Activated naive CD4-positive, alpha-beta T cell treated with anti-CD3 and anti-CD28 coated beads for 36 hours (primary cell): ENCODE measurements at places on chromosomes 3 and 15. TPM values are rescaled to one million over a fixed set of nuclear protein-coding genes. Genes with fewer than 3 reads are reported as not detected.

IFT80 gene
- total RNA-seq, result 9.3 TPM

CPA3 gene
- not detected for total RNA-seq

KCNAB1 gene
- not detected for total RNA-seq

SPINT1 gene
- 4.7 TPM for total RNA-seq

TM6SF1 gene
- 1.7 TPM for total RNA-seq

KNL1 gene
- total RNA-seq, result 32.7 TPM

CIAO2A gene
- total RNA-seq, result 105 TPM

WDR72 gene
- total RNA-seq, result not detected

PIGZ gene
- 0.12 TPM for total RNA-seq

SHC4 gene
- 0.21 TPM for total RNA-seq

CYP19A1 gene
- not detected for total RNA-seq

KCNMB3 gene
- 0.29 TPM for total RNA-seq

CIDEC gene
- not detected for total RNA-seq

POMGNT2 gene
- 8.0 TPM for total RNA-seq

MAGEL2 gene
- total RNA-seq, result not detected

- no peak for DNase-seq
These were observed 7.6 kb upstream of the SEMA7A start for GRCh38 chr15:74441248-74441941.

DNA sequence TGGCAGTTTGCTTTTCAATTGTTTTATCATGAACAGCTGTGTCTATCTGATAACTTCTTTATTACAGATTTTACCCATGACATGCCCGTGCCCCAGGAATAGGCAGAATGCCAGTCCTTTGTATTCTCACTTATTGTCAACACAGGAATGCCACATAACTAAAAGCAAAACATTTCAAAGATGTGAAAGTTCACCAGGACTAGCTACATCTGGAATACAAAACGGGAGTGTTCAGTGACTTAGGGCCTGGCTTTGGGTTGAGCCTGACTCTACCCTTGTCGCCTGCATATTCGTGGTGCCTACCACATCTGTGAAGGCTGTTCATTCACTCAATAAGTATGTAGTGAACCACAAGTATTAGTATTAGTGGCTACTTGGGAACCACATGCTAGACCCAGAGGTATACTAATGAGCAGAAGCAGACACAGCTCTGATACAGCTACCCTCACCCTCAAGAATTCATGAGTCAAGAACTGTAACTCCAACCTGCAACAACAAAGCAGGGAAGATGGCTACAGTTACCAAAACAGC is 2.9 kb downstream of the TNFSF10 start:
- DNase-seq, result peak; percentile 60

- DNase-seq, result no peak
These were observed 173.3 kb downstream of the RBMS3 start for GRCh38 chr3:29454161-29454611.

- DNase-seq, result no peak
These were observed 26.0 kb downstream of the SV2B start for GRCh38 chr15:91126080-91126479.

DNA sequence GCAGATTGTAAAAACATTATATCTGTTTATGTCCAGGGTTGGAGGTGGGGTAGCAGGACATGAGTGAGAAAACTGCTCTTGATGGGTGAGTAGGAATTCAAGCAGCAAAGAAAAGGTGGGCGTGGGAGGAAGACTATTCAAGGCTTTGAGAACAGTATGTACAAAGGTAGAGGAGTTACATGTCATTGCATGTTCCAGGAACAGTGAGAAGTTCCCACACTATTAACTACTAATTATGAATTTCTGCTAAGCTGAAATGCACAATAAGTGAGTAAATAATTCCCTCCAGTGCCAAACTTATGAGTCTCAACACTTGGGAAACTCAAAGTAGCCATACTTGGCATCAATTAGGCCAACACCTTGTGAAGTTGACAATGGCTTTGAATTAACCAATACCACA is 80.1 kb downstream of the SRGAP3 start:
- no peak for DNase-seq

GRCh38 chr3:144129536-144130214 is 158.1 kb downstream of the DIPK2A start:
- DNase-seq, result no peak

DNA sequence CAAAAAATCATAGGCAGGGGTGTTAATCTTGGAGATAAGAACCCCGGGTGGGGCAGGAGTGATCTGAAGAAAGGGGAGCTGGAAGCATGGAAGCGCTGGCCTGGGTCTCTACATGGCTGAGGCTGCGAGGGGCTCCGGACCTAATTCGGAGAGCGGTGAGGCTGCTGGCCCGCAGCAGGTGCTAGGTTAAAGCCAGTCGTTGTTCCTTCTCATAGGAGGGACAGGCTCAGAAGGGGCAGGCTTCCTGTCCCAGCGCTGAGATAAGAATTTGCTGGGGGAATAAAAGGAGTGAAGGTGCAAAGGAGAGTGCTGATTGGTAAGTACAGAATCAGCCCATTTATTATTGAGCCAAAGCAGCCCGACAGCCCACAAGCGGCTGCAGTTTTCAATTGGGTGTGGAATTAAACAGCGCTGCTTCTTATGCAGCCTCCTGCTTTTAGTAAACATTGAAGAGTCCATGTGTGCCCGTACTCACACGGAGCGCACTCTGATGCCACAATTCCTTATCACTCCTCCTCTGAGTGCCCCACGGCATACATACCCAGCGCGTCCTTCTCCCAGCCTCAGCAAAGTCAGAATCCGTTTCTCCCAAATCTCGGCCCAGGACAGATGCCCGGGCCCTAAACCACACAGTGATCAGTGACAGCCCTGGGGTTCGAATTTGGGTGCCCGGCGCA is 17.1 kb downstream of the CHST13 start:
- DNase-seq, result no peak

DNA sequence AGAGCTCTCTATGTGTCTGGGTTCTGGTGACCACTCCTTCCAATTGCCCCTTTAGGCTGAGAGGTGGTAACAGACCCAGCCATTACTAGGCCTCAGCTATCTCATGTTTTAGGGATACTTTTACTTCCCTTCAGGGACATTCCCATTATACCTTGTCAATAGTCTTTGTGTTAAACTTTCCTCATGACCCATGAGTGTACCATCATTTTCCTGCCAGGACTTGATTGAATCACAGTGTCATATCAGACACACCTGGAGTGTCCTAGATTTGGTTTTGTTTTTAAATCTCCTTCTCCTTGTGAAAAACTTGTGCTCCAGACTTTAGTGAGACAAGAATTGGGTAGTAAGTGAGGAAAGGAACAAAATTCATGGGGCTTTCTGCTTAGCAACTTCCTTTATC is 136.6 kb downstream of the KCNAB1 start:
- no peak for DNase-seq

- no peak for DNase-seq
These were observed 23.3 kb downstream of the WWTR1 start for GRCh38 chr3:149634573-149634972.

GRCh38 chr3:56789076-56789475 is 12.7 kb downstream of the ARHGEF3 start:
- no peak for DNase-seq

DNA sequence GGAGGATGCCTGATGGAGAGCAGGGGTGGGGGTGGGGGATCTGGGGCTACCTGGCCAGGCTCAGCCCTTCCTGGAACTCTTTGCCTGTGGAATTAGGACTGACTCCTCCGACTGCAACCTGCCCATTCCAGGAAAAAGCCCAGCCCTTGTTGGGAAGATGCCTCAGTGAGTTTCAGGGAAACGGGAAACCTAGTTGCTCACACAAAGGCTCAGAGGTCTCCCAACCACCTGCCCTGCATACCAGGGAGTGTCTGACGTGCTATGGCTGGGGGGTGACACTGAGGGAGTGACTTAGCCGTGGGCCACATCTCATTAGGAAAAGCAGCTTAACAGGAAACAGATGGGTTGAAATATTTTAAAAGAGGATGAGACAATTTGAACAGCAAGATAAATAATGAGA is 27.9 kb downstream of the CYP8B1 start:
- no peak for DNase-seq

DNA sequence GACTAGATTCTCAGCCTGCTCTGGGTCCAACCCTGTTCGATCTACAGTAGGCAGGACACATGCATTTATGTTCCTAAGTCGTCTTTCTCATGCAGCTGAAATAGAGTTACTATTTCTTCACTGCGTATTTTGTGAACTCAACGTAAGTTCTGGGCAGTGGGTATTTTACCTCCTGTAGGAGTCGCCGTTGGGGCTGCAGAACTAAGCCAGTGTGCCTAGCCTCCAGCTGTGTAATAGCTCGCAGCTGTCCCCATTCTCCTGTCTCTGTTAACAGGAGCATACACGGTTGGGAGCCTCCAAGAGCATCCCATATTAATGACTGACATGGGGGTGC is 58.4 kb upstream of the HRH1 start:
- DNase-seq, result peak; percentile 9

- peak; percentile 88 for DNase-seq
These were observed 544.8 kb downstream of the AGBL1 start for GRCh38 chr15:86624261-86625036.

DNA sequence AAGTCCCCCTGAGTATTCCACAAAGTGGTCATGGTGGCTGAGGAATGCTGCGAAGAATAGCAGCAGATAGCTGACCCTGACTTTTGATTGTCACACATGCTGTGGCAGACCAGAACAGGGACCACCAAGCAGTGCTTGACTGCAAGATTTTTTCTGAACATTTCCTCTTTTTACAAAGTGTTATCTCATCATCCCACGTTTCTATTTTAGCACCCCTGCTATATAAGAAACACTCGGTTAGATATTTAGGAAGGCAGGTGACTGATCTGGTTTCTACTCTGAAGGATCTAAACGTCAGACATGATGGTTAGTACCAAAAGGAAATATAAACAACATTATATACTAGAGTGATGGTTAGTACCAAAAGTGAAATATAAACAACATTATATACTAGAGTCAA is 9.1 kb downstream of the SLC25A26 start:
- DNase-seq, result no peak

- DNase-seq, result no peak
These were observed 138.5 kb downstream of the DUT start for GRCh38 chr15:48469681-48470080.

- DNase-seq, result no peak
These were observed 2.9 kb upstream of the ZNF710 start for GRCh38 chr15:89998141-89998661.

- no peak for DNase-seq
These were observed 136.5 kb downstream of the MAP2K5 start for GRCh38 chr15:67678993-67679392.

GRCh38 chr15:90101969-90102890 is at the start of gene IDH2:
Gene IDH2 (minus strand): TSS chr15:90102468. CDS start chr15:90102390, 78 bp downstream.
- peak; percentile 64 for DNase-seq

- DNase-seq, result no peak
These were observed 90.0 kb downstream of the FSIP1 start for GRCh38 chr15:39692356-39693327.

DNA sequence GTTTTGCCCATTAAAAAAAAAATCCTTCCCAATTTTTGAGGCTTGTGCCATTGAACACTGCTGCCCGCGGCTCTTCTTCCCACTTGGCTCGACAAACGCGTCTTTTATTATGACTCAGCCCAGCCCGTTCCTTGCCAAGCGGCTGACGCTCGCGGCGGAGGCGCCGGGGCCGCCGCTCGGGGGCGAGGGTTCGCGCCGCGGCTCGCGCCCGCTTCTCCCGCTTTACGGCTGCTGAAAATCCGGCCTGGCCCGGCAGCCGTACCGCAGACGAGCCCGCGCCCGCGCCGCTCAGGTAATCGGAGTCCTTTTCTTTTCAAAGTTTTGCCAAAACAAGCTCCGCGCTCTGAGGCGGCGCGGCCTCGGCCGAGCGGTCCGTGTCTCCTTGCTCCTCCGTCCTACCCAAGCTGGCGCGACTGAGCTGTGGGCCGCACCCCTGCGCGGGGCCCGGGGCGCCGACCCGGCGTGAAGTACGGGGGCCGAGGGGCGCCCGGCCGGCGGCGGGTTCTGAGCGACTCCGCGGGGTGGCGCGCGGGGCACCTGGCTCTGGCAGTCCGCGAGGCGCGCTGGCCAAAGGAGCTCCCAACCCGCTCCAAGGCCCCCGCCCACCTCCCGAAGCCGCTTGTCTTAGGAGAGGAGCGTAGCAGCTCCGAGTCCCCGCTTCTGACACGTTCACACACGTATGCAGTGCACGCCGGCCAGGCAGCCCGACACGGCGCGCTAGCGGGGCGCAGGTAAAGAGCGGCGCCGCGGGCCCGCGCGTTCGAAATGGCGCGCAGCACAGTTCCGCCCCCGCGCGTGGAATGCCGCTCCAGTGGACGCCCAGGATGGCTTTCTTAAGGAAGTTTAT is 418.2 kb upstream of the NAALADL2 start:
- DNase-seq, result peak; percentile 58

DNA sequence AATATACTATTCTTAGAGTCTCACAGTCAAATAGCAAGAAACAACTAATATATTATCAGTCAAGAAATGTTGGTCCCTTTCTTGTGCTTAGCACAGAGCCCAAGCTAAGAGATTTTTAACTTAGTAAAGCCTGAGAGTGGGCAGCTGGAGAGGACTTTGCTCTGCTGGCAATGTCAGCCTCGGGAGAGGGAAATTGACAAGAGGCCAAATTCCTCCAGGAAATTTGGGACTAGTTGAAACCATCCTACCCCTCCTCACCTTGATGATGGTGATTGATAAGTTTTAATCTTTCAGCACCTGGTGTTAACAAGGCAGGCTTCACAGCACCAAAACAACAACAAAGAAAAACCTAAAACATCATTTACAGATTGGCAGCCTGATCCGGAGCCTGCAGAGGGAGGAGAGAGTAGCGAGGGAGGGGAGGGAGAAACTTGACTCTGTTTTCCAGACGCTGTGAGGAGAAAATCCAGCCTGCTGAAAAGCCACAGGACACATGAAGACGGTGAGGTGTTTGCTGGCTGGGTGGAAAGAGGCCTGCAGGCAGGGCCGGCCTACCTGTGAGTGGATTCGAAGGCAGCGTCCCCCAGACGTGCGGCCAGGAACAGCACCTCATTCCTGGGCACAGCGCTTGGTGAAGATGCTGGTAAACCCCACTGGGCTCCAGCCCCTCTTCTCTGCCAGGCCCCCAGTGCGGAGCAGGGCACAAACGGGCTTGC is 150.9 kb downstream of the LRRC28 start:
- DNase-seq, result no peak
